ENCODE measurements at places on chromosomes 6 and 20. TPM values are rescaled to one million over a fixed set of nuclear protein-coding genes. Genes with fewer than 3 reads are reported as not detected.

MYL9 gene
- 2,519 TPM for polyA plus RNA-seq

ZC2HC1B gene
- polyA plus RNA-seq, result not detected

LPA gene
- polyA plus RNA-seq, result not detected

DPPA5 gene
- not detected for polyA plus RNA-seq

GNAS-AS1 gene
- 0.06 TPM for polyA plus RNA-seq

ABRACL gene
- polyA plus RNA-seq, result 10.3 TPM

MCHR2 gene
- polyA plus RNA-seq, result not detected

C20orf144 gene
- polyA plus RNA-seq, result 0.03 TPM

PANK2 gene
- 20.1 TPM for polyA plus RNA-seq

RCAN2 gene
- 51.0 TPM for polyA plus RNA-seq

PMEPA1 gene
- polyA plus RNA-seq, result 81.8 TPM

SPEF1 gene
- 0.07 TPM for polyA plus RNA-seq

HSPA1B gene
- 122 TPM for polyA plus RNA-seq

HLA-DRA gene
- polyA plus RNA-seq, result 93.5 TPM

CCN6 gene
- polyA plus RNA-seq, result not detected

PERP gene
- polyA plus RNA-seq, result 30.4 TPM

NMBR gene
- polyA plus RNA-seq, result not detected

HLA-DMB gene
- 5.5 TPM for polyA plus RNA-seq

LHFPL5 gene
- not detected for polyA plus RNA-seq

SLC22A3 gene
- polyA plus RNA-seq, result 2.0 TPM

CLPSL1 gene
- not detected for polyA plus RNA-seq

ZNF318 gene
- polyA plus RNA-seq, result 3.4 TPM
